ENCODE measurements at places on chromosomes 7 and 10.
A peak's percentile ranks its signal among the peaks of the same experiment; 100 is the strongest.

DNA sequence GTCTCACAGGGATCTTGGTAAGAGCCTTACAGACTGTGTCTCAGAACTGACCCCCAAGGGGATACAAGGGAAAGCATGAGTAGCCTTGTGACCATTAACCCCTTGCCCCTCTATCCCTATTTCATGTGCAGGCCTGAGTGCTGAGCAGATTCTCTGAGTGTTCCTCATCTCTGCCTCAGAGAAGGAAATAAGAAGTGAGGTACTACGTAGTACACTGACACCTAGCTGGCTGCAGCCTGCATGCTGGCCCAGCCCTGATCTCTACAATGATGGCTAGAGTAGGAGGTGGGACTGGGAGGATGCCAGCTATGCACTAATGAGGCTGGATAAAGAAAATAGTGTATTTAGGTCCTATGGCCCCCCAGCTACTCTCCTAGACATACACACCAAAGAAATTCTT is 174.9 kb upstream of the HPS1 start:
- no peak for DNase-seq

DNA sequence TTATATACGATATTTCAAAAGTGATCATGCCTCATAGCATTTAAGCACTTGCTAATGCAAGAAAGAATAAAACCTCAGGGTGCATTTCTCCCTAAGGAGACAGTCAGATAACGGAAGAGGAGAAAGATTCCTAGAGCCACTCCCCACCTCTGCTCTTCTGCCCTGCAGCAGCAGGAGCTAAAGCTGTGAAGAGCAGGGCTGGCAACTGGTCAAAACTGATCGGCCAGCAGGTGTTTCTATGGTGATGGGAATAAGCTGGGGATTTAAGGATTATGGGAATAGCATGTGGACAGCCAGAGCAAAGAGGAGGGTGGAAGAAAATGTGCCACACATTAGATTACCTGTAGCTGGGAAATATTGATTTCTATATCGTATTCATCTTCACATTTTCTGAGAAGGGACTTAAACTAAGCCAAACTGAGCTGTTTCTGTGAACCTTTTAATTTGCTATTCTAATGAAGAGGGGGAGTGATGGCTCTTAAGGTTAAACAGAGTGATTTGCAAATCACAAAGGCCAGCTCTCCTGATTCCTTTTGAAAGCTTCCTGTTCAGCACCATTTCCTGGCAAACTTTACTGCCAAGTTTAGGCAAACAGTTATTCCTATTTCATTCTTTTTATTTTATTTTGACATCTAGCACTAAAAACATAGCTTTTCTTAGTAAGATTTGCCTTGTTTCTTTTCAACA is 268.9 kb upstream of the PFKP start:
- peak; percentile 55 for DNase-seq

GRCh38 chr7:44381494-44382220 is 56.3 kb upstream of the CAMK2B start:
- DNase-seq: no peak

GRCh38 chr10:82680608-82681007 is 805.6 kb downstream of the NRG3 start:
- DNase-seq: peak; percentile 14

DNA sequence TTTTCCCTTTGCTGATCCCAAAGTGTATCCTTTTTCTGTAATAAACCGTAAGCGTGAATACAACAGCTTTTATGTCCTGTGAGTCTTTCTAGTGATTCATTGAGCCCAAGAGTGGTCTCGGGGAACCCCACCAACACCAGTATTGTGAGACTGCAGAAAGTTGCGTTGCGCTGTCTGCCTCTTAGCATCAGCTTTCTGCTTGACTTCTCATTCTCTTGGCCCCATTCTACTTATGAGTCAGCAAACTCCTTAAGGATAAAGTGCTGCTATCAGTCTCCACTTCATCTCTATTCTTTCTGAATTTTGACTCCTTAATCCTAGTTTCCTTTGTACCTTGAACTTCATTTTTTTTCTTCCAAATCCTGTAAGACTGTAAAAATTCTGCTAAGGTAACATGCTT is 184.3 kb upstream of the MBL2 start:
- no peak for DNase-seq

- DNase-seq: no peak
Observed at GRCh38 chr10:89808842-89809241, 107.5 kb downstream of the KIF20B start.

DNA sequence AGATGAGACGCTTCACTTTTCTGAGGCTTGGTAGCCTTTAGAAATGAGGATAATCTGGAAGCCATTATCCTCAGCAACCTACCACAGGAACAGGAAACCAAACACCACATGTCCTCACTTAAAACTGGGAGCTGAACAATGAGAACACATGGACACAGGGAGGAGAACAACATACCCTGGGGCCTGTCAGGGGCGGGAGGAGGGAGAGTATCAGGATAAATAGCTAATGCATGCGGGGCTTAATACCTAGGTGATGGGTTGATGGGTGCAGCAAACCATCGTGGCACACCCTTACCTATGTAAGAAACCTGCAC is 48.9 kb downstream of the LRGUK start:
- no peak for DNase-seq

DNA sequence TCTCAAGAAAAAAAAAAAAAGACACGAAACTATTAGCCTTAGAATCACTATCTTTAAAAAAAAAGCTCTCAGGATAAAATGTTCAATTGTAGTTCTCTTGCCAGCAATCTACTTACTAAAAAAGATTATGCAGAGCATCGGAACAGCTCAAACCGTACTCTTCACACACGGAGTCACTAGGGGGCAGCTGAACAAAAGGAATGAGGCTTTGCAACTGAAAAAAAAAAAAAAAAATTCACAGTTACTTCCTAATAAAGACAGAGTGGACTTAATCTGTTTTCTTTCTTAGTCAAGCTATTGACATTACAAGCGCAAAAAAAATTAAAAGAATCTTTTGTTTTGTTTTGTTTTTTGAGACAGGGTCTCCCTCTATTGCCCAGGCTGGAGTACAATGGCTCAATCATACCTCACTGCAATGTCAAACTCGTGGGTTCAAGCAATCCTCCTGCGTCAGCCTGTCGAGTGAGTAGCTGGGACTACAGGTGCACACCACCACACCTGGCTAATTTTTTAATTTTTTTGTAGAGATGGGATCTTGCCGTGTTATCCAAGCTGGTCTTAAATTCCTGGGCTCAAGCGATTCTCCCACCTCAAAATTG is 11.5 kb downstream of the PMS2 start:
- peak; percentile 82 for DNase-seq

- DNase-seq: peak; percentile 46
Observed at GRCh38 chr10:22346096-22346661, 883 bp downstream of the SPAG6 start.

DNA sequence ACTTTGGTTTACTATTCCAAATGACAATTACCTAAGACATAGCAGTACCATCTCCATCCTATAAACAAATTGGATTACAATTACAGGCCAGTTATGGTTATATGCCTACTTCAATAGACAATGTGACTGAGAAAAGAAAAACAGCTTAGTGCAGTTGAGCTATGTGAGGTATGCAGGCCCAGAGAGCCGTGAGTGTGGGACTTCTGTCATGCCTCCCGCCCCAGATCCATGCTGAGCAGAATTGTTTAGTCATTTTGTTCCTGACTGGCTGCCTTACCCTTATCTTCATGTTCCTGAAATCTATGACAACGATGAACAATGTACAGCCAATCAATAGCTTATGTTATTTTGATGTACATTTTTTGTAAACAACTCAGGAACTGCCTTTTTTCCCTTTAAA is 21.7 kb downstream of the LARP4B start:
- no peak for DNase-seq

DNA sequence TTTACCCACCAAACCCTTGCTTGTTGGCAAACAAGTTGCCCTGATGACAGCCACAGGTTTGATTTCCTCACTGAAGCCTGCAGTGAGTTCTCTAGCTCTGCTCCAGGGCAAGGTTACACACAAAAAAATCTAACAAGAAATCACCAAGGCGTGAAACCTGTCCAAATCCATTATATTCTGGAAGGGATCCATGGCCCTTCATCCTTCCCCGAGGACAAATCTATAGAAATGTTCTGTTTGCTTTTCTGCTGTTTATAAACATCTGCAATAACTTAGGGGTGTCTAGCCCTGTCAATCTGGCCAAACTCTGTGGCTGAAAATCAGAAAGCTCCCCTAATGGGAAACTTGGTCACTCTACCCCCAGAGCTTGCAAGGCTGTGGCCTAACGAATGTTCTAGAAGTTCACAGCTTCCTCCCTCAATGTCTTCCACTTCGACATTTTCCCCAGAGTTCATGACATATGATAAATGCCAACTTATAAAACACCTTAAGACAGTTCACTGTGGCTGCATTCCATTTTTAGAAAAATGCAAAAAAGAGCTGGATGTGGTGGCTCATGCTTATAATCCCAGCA is 164.5 kb downstream of the PRPF18 start:
- no peak for DNase-seq

DNA sequence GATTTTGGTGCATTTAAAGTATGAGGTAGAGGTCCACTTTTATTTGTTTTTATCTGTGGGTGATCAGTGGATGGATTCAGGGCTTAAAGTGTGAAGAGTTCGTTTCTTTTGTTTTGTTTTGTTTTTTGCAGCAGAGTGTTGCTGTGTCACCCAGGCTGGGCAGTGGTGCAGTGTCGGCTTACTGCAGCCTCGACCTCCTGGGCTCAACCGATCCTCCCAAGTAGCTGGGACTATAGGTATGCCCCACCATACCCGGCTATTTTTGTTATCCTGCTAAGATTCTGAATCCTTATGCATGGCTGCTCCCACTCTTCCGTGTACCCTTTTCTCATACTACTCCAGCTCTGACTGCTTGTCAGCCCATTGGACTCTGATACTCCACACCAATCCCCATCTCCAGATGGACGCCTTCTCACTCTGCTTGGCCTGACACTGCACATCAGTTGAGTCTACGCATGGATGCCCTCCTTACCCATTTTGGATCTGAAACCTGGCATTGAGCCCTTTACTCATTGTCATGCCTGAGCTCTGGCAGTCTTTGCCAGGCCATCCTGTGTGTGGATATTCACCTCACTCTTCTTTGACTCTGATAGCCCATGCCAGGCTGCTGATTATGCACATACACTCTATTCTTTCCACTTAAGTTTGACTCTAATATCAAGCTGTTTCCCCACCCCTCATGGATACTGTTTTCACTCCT is 119.5 kb downstream of the CCSER2 start:
- DNase-seq: peak; percentile 67

- DNase-seq: peak; percentile 54
Observed at GRCh38 chr10:87861566-87861952, 1.8 kb downstream of the KLLN start.

DNA sequence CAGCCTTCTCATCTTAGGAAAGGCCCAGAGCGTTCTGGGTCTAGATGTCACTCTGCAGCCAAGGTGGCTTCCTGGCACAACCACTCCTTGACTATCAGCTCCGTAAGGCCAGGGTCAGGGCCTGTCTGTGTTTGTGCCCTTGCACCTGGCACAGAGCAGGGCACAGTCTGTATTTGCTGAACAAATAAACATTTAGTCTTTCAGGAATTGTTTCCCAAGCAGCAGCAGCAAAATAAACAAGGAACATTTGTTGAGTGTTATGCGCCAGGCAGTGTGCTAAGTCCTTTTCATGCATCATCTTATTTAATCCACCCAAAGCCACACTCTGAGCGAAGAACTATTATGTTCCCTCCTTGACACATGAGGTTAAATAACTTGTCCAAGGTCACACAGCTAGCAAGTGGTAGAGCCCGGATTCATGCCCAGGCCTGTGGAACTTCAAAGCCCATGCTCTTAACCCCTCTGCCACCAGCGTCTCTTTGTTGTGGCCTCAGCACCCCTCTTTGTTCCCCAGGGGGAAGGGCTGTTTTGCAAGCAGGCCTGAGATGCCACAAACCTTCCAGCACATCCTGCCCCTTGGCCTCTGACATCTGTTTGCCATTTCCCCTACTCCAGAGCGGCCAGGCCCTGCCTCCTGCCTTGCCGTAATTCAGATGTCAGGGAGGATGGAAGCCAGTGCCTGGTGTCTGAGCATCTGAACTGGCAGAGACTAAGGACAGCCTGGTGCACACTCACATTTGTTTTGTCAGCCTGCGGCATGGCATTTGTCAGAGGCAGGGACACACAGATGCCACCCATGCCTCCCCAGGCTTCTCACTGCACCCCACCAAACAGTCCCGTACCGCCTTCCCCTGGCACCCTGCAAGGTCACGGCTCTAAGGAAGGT is 325.8 kb upstream of the ZMIZ1 start:
- DNase-seq: no peak

GRCh38 chr7:22402250-22402649 is 45.3 kb upstream of the RAPGEF5 start:
- no peak for DNase-seq

DNA sequence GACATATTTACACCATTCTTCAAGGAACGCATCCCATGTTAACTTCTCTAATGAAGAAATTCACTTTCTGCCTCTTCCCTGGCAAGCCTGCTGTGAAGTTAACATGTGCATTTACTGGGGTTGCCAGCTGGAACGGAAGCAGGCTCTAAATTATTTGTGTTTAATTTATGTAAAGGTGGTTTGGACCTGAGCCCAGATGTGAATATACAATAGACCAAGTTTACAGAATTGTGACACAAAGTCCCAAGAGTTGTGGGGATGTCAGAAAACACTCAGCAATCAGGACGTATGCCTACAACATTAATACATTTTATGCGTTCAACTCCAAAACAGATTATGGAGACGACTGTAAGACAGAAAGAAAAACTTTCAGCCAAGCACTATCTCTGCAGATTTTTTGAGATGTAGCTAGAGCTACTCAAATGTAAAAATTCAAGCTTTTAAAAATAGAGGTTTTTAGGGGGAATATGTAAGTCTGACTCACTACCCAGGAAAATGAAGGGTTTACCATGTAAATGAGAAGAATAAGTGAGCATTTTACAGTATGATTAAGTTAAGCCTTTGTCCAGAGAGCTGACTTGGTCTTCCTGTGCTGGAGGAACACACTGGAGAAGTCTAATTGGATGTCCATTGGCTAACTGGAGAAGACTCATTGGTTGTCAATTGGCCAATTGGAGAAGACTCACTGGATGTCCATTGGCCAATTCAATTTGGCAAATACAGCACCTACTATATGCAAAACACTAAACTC is 19.5 kb downstream of the NRP1 start:
- DNase-seq: no peak

All from brain (organoid and tissue), 16 donors.